GM13977 (cell line): ENCODE measurements at places on chromosomes 5 and 9.

DNA sequence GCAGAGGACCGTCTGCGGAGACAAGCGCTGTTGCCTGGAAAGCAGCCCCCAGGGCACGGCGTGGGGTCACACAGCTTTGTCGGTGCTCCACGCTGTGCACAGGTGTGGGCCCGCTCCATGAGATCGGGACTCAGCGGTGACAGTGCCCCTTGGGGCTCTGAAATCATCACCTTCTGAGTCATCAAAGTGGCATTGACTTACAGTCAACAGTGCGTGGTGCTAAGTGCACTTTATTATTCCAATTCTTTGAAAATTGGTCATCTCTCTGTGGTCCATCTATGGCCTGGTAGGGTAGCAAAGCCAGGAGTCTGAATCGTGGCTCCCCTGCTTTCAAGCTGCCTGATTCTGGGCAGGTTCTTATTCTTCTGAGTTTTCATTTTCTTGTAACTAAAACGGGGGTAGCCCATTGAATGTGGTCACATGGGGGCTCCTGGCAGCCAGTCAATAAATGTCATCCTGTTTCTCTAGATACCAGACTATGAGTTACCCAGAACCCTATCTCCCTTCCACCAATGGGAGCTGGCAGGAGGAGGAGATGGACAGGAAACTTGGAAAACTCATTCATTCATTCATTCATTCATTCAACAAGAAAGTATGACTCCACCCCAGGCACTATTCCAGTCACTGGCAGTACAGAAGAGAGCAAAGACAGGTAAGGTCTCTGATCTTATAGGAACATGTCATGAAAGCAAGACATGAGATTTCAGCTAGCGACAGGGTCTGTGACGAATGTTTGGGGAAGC, 20.3 kb upstream of the UNC5A start:
- no peak for DNase-seq

DNA sequence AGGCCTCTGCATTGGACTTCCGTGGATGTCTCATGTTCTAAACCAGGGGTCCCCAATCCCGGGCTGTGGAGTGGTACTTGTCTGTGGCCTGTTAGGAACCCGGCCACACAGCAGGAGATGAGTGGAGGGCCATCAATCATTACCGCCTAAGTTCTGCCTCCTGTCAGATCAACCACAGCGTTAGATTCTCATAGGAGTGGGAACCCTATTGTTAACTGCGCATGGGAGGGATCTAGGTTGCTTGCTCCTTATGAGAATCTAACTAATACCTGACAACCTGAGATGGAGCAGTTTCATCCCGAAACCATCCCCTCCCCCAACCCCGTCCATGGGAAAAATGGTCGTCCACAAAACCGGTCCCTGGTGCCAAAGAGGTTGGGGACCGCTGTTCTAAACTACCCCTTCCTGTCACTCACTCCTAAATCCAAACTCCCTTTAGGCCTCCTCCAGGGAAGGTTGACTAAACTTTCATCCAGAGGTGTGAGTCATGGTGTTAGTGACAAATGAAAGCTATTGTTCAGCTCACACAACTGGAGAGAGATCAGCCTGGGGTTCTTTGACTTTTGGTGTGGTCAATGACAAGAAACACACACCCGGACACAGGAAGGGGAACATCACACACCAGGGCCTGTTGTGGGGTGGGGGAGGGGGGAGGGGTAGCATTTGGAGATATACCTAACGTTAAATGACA, 9.5 kb downstream of the KCNV2 start:
- DNase-seq = no peak

DNA sequence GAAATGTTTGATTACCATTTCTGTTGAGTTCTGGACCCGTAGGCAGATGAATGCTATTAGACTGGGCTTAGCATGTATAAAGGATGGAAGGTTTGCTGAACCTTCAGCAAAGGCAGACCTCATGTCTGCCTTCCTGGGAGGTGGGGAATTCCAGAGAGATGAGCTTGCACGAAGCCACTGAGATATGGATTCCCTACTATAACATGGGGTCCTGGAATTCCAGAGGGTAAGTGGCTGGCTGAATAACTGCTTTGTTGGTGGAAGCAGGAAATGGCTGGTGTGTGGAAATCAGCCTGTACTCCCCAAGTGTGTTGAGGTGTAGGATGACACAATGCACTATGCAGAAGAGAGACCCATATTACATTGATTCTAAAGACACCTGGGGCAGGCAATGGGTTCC, 526.4 kb downstream of the CTNND2 start:
- DNase-seq = no peak

DNA sequence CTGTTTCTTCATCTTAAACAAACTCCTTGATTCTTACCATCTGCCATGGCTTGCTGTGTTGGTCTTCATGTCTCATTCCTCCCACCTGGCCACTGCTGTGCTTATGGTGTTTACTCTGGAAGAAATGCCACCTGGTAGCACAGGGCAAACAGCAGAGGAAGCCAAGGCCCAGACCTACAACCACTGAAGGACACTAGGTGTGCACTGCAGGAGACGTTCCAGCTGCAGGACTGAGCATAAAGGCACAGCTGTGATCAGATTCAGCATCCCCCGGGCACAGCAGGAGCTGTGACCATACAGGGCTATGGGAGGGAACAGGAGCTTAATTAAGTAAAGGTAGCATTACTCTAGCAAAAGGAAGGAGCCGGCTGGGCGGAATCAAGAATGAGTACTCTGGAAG, 12.6 kb upstream of the GNAQ start:
- no peak for DNase-seq

DNA sequence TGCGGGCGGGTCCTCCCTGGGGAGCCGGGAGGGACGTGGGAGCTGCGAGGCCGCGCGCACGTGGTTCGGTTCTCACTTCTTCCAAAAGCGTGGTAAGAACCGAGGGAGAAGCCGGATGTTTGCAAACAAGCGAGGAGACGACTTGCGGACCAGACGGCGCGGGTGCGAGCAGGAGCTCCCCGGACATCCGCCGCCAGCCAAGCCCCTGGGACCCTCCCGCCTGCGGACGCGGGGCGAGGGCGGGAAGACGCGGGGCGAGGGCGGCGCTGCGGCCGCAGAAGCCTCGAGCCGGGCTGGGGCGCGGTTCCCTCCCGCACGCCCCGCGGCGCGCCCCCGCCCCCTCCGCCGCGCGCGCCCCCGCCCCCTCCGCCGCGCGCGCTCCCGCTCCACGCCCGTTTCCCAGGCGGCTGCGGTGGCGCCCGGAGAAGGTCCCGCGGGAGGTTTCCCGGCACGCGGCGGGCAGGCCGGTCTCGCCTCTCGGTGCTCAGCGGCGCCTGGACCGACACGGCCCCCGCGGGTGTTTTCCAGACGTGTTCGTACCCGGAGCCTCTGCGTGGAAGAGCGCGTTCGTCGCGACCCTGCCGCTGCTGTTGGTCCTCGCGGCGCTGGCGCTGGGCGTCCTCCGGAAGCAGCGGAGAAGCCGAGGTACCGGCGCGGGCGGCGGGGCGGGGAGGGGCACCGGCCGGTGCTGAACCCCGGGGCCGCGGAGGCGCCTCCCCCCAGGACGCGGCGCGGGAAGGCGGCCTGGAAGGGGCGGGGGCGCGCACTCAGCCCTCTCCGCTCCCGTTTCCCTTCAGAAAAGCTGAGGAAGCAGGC, 12.8 kb downstream of the BTNL9 start:
- peak; percentile 69 for DNase-seq

GRCh38 chr5:68482199-68482598, 266.6 kb downstream of the PIK3R1 start:
- DNase-seq = no peak

DNA sequence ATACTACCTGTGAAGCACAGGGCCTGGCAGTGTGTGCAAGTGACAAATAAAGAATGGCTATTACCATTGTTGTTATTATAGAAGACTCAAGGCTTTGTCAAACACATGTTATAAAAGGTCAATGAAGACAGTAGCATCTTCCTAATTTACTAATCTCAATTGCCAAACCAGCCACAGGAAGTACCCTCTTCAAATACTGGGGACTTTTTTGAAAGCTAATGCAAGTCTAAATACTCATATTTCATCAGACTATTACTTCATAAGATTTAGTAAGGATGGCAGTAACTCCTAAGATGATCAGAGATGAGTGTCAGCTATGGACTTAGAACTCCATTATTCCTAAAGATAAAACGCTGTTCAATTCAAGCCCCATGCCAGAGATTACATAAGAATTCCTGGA, 43.0 kb downstream of the GNAQ start:
- no peak for DNase-seq

GRCh38 chr9:130885484-130886375, 10.9 kb downstream of the QRFP start:
- no peak for DNase-seq

DNA sequence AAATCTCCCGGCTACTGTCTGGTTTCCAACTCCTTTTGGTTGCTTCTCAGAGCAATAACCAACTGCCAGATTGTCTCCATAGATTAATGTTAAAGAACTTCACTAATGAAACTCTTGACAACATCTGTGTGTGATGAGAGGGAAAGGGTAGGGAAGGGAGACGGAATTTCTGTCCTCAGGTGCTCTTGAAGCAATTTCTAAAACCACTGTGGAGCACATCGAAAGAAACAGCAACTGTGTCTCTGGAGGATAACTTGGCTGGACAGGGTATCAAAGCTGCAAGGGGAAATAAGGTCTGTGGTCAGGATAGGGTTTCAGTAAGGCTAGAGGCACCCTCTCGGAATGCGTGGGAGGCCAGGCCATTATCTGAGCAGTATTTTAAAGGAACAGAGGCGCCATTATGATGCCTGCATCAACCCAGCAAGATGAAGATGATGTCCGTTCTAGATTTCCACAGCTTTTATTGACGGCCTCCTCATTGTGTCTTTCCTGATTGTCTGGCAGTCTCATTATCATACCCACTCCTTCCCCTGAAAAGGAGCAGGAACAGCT, 76.6 kb downstream of the RORB start:
- DNase-seq = no peak

GRCh38 chr5:75167345-75167744, 69.3 kb downstream of the ANKRD31 start:
- peak; percentile 4 for DNase-seq

- no peak for DNase-seq
Observed at GRCh38 chr5:69517763-69518212, 25.2 kb downstream of the OCLN start.

DNA sequence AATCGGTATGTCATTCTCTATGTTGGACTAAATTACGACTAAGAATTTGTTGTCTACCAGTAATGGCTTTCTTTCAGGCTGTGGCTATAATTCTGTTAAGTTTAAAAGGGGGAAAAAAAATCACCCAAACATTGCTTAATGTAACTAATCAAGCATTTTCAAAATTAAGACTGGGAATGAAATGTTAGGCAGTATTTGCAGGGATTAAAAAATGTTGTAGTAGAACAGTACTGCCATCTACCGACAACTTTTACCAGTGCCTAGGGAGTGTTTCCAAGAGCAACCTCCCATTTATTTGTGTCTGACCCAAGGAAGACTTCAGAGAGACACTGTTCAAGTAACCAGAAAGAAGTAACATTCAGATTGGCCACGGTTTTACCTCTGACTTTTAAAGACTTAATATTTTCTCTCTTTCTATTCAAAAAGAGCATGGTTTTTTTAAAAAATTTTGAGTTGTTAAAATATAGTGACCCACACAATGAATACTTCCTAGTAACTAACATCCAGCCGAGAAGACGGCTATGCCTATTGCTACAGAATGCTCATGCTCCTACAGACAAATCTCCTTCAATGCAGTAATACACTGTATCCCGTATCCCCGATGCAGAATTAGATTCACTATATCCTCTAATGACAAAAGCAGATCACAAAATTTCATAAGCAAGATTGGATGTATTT, 92.4 kb downstream of the ARL15 start:
- peak; percentile 17 for DNase-seq

- DNase-seq = no peak
Observed at GRCh38 chr9:130366072-130366471, 78.7 kb upstream of the ASS1 start.

DNA sequence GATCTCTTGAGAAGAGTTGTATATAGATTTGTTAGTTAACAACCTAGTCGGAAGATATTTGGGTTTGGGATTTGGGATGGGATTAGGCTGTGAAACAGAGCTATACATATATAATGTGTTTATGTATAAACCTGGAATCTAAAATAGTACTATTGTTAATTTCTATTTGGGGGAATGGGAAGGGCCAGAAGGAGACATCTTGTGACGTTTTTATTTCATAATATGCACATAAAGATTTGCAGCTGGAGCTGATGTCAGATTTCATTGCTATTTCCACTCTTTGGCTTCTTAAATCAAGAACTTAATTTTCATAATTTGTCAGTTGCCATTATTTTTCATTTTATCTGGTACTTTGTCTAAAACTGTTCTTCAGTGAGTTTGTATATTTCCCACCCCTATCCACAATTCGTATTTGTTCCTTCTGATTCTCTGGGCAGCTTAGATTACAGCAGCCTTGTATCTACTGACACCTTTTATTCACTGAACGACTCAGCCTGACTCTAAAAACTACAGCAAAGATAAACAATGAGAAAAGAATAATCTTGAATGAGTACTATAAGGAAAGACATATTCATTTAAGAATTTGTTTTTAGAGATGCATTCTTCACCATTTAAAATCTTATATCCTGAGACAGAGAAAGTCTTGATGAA, 86.9 kb downstream of the YTHDC2 start:
- DNase-seq = no peak
